ENCODE measurements at places on chromosomes 6 and 20. TPM values are rescaled to one million over a fixed set of nuclear protein-coding genes. Genes with fewer than 3 reads are reported as not detected.

The LMBRD1 gene
- total RNA-seq, result 41.1 TPM

The SLC44A4 gene
- 0.32 TPM for total RNA-seq

The SLC17A1 gene
- not detected for total RNA-seq

The KCNK16 gene
- not detected for total RNA-seq

GRCh38 chr20:17832236-17832915 is 132.6 kb downstream of the BANF2 start:
- no peak for DNase-seq
- no peak overlapping the region for H3K4me3 ChIP-seq
- no peaks in the 10 kb centered on the region for H3K27me3 ChIP-seq

DNA sequence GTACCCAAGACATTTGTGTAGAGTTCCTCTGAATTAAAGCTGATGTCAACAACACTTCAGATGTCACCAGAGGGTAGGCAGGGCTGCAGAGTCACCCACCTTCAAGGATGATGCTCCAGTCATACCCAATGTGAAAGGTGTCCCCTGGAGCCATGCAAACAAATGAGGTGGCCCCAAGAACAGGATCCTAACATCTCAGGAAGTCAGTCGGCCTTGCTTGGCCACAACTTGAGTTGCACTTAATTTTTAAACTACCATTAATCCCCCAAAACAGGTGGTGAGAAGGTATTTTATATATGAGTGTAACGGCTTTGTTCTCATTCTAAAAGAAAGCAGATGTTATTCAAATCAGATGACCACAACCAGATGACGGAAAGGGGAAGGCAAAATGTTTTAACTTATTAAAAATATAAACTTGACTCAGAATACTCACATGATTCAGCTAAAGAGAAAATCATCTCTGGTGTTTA is 21.1 kb upstream of the SERPINB1 start:
- H3K27ac ChIP-seq, result no peak overlapping the region
- no peaks in the 10 kb centered on the region for H3K27me3 ChIP-seq
- no peak for DNase-seq
- no peak overlapping the region for H3K4me3 ChIP-seq

GRCh38 chr20:57390604-57391438 is at the start of gene RBM38:
Gene RBM38 (plus strand): TSS chr20:57391396. CDS start chr20:57391582, 186 bp downstream.
- peak; percentile 90 for DNase-seq
- H3K36me3 ChIP-seq, result no peaks in the 10 kb centered on the region
- peaks cover 18% of the 10 kb centered on the region for H3K27me3 ChIP-seq
- peaks cover 30% of the 10 kb centered on the region for H3K4me1 ChIP-seq

Data from neural progenitor cell (in vitro differentiated cells).